Aorta (tissue), 5 donors: ENCODE measurements at places on chromosomes 7 and 10. TPM values are rescaled to one million over a fixed set of nuclear protein-coding genes. Genes with fewer than 3 reads are reported as not detected.
A peak's percentile ranks its signal among the peaks of the same experiment; 100 is the strongest.

Gene SPDYE11
- not detected for total RNA-seq

DNA sequence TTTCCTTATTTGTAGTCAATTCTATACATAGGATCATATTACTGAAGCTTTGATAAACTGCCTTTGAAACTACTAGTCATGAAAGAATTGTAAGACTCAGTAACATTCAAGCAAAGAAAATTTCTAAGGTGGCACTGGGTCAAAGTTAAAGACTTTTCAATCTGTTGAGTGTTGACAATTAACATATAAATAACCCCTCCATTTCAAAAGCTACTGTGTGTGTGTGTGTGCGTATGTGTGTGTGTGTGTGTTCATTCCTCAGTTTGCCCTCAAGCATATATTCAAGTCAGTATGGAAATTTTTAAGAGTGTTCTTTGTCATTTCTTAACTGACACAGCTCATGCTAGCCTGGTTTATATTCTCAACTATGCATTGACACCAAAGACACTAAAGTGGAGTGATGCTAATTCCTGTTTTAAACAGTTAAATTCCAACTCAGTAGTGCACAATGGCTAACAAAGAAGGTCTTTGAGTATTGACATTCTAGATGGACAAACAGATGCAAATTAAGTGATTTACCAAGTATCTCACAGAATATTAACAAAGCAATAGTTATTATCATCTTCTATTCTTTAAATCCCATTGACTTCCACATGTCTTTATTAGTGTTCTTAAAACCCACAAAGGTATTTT lies 314.8 kb upstream of the GRM3 start:
- no peak for DNase-seq

Gene ADCY1
- total RNA-seq = 5.8 TPM

GRCh38 chr10:59668096-59668495 lies 41.6 kb downstream of the SLC16A9 start:
- no peak for DNase-seq

Gene CYP2E1
- 4.6 TPM for total RNA-seq

GRCh38 chr7:136326045-136326609 lies 349.0 kb upstream of the MTPN start:
- DNase-seq = no peak

GRCh38 chr10:71921324-71922027 lies 42.7 kb upstream of the CHST3 start:
- peak; percentile 77 for DNase-seq

DNA sequence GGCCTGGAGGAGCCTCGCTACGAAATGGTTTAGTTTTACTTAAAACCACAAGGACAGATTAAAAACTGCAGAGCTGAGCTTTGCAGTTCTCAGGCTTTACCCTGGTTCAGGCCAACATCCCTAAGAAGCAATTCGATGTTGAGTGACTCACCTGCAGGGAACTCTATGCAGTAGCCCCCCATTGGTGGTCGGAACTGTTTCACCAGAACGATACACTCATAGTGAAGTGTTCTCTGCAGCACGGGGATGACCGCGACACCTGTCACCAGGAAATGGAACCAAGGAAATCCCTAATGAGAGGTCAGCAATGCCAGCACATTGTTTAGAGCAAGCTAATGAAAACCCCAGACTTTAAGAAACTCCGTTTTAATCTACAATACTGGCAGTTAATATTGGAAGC lies 18.0 kb downstream of the NUDT5 start:
- no peak for DNase-seq

Gene TBC1D12
- 10.9 TPM for total RNA-seq

DNA sequence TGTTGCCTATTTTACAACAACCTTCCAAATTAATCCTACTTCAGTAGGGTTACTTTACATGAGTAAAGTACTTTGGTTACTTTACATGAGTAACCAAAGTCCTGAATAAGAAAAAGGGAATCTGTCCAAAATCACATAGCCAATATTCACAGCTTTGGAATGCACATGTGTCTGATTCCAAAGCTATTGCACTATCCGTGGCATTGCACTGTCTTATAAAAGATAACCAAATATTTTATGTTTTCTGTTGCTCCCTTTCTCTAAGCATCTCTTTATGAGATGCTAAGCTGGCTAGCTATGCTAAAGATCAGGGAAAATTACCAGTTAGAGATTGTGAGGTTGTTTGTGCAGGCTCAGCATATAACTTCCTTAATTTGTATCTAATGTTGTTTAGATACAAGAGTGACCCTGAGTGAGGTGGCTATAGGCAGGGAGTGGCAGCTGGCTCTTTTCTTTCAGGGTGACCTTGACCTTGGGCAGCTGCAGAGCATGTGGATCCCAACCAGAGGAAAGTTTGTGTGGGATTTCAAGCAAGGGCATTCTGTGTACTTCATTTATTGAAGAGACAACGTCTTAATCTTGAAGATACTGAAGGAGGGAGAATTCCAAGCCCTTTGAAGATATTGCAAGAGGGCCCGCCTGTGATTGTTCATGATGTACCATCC lies 366.1 kb upstream of the ANKRD30A start:
- no peak for DNase-seq
